ENCODE measurements at places on chromosomes 4 and X.

DNA sequence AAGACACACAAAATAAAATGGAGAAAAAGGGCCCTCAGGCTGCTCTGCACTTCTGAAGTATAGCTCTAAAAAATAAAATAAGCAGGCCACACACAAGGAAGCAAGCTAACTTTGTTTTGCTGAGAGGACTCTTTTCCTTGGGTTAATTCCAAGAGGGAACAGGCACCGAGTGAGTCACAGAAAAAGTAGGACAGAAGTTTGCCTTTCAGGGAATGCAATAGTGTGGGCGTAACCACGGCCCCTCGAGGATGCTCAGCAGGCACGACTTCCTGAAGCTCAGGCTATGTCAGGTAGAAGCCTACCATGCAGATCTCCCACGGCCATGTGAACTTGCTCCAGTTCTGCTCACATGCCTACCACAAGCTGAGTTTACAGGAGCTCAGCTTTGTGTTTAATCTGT, 22.1 kb downstream of the PPP1R2C start:
- DNase-seq: no peak

DNA sequence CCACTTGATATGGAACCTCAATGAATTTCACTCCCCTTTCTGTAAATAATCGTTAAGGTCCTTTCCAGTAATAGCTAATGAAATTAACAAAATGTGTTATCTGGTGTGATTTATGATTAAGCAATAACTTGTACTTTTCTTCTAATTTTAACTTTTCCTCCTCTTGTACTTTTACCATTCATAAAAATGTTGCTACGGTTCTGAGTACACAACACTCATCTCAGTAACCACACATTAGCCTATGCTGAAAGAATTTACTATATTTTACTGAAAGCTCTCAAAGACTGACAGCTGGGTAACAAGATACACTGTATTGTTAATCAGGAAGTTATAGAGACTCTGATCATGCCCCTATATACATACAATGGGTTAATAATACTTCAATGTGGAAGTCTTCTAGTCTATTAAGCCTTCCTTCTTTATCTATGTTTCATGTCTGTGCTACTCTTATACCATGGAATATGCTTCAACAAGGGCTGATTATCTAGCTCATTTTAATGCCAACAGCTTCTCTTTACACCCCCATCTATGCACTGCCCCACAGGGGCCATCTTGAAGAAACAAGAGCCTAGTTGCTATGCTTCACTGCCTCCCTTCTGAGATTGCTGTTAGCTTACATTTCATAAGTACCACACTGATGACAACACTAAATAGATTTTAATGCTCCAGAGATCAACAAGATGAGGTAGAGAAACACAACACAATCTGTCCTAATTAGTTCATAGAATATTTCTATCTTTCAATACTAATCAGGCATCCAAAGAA, 39.1 kb downstream of the LAMP2 start:
- no peak for DNase-seq

DNA sequence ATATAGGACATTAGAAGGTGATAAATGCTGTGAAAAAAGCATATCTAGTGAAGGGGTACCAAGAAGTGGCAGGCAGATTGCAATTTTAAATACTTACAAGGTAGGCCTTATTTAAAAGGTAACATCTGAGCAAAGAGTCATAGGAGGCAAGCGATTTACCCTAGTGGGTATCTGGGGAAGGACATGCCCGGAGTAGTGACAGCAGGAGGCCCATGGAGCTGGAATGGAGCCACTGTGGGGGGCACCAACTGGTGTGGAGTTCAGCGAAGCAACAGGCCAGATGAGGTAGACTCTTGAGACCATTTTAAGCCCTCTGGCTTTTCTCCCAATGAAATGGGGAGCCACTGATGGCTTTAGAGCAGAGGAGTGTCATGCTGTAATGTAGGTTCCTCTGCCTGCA, 37.3 kb downstream of the SEC24D start:
- DNase-seq: no peak

- DNase-seq: no peak
Measured at GRCh38 chrX:1502241-1502640, 34.7 kb downstream of the P2RY8 start.

DNA sequence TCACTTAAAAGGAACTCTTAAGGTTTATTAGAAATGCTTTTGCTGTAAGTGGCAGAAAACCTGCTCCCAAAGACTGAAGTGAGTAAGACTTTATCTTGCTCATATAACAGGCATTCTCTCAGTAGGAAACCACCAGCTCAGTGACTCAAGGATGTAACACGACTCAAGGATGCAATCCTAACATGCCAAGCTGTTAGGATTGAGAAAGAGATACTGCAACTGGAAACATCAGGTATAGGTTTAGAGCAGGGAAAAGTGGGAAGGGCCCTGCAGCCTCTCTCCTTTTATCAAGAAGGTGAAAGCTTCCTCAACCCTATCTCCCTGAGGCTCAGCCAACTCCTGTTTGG, 11.9 kb upstream of the SLC9A7 start:
- DNase-seq: no peak

GRCh38 chr4:181477591-181477990, 765.6 kb upstream of the TENM3 start:
- DNase-seq: no peak

- no peak for DNase-seq
Measured at GRCh38 chr4:164485136-164485535, 268.8 kb upstream of the SMIM31 start.

- DNase-seq: no peak
Measured at GRCh38 chrX:44937606-44938005, 64.6 kb downstream of the KDM6A start.

DNA sequence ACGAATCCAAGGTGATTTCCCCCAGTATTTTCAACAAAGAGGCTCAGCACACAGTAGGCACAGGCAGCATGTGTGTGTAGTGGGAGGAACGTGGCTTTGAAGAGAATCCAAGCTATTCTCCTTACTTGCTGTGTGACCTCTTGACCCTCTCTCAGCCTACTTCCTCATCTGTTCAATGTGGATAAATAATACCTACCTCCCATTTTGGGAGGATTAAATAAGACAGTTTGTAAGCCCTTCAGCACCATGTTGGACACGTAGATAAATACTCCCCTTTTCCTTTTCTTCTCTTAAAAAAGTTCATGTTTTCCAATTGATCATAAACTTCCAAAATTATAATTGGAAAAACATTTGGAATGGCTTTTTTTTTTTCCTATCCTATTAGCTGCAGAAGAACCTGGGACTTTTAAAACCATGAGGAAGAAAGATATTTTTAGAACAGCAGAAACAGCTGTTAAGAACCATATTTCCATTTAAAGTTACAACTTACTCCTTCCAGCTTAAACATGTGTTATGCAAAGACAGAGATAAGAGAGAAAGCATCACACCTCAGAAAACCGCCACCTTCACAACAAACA, 56.1 kb upstream of the TMEM131L start:
- DNase-seq: no peak

GRCh38 chrX:105526431-105526830, 295.9 kb upstream of the NRK start:
- no peak for DNase-seq

DNA sequence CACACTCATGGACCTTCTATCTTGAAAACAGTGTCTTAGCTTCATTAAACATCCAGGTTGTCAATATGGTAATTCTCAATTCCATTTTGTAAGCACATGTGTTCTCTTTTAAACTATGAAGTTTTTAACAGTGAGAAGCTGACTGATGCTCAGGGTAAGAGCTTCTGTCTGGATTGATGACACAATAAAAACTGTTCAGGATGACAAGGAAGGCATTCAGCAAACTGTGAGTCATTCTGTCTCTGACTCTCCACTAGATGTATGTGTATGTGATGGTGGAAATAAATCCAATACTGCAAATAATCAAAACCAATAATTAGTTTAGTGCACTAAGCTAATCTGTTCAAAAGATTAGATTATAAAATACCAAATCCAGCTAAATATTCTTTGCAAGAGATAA, 115.3 kb upstream of the ARX start:
- no peak for DNase-seq

GRCh38 chr4:39710098-39710896, 12.4 kb downstream of the UBE2K start:
- no peak for DNase-seq

DNA sequence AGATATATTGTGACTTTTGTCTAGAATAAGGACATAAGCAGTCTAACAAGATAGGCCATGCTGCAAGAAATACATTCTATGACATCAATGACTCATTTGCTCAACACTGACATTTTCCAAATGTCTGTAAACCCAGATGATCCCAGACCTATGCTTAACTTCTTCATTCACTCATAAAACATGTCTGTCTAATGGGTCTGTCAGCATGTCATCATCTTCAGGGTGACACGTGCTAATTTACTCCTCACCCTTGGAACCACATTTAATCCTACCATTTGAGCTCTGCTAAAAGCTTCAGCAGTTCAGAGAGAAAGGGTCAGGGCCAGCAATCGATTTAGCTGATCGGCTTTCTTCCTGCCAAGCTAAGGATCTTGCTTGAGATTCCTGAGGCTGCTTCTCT, 109.4 kb upstream of the MAP3K15 start:
- DNase-seq: no peak

- DNase-seq: no peak
Measured at GRCh38 chr4:94466371-94466770, 14.6 kb downstream of the PDLIM5 start.

- DNase-seq: peak; percentile 60
Measured at GRCh38 chr4:75672461-75673026, 667 bp downstream of the G3BP2 start.

- DNase-seq: no peak
Measured at GRCh38 chrX:470686-471085, 84.0 kb upstream of the PPP2R3B start.

GRCh38 chr4:11415409-11416070, 13.2 kb downstream of the HS3ST1 start:
- no peak for DNase-seq

GRCh38 chrX:38985375-38985774, 184.1 kb downstream of the MID1IP1 start:
- no peak for DNase-seq

GRCh38 chr4:44368413-44369167, 80.0 kb downstream of the KCTD8 start:
- DNase-seq: no peak

GRCh38 chr4:184978211-184978610, 40.1 kb upstream of the HELT start:
- no peak for DNase-seq

Data from T-helper 22 cell (primary cell).